Right kidney (tissue), 9 donors: ENCODE measurements at places on chromosomes 1 and 21.

- no peak for DNase-seq
These were observed 3.6 kb downstream of the STX6 start for GRCh38 chr1:181018901-181019681.

GRCh38 chr21:36068748-36069398, 951 bp upstream of the CBR1 start:
- DNase-seq = no peak

DNA sequence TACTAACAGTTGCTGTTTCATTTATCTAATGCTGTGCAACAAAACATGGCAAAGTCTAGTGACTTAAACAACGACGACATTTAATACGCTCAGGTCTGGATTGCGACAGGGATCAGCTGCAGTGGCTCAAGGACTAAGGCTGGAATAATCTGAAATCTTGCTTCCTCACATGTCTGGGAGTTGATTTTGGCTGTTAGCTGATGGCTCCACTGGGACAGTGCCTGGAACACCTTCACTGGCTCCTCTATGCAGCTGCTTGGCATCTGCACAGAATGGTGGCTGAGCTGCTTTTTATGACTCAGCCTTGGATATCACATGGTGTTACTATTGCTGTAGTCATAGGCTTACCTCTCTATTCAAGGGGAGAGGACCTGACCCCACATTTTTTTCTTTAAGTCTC, 24.0 kb upstream of the BTG3 start:
- no peak for DNase-seq

- DNase-seq = no peak
These were observed 105.5 kb upstream of the S1PR1 start for GRCh38 chr1:101131239-101131843.

DNA sequence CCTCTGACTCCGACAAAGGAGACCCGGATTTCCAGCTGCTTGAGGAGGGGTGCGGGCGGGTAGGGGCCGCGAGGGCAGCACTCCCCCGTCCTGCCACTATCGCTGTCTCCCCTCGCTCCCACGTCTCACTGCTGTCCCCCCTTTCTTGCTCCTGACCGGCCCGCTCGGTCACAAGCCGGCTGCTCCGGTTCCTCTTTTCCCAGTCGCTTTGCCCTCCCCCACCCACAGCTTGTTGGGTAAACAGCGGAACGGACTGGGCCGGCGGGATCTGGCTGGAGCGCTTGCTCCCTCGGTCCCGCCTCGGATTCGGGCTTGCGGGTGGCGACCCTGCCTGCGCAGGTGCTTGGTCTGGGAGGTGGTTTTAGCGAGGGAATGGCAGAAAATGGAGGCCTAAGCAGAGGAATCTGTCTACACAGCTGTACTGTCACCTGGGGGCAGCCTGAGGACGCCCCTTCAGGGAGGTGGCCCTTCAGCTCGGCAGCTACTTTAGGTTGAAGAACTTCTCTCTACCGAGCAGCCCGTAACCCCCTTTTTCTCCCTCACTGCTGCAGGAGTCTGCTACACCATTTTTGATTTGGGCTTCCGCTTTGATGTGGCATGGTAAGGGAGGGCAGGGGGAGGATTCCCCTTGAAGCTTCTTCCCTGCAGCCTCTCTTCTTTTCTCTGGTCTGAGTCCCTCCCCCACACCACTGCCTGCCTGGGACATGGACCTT, 645 bp downstream of the ATP6V0B start:
- no peak for DNase-seq

- no peak for DNase-seq
These were observed 117.1 kb upstream of the COL6A1 start for GRCh38 chr21:45864436-45864835.

GRCh38 chr1:154441241-154441888, 36.2 kb downstream of the IL6R start:
- no peak for DNase-seq

DNA sequence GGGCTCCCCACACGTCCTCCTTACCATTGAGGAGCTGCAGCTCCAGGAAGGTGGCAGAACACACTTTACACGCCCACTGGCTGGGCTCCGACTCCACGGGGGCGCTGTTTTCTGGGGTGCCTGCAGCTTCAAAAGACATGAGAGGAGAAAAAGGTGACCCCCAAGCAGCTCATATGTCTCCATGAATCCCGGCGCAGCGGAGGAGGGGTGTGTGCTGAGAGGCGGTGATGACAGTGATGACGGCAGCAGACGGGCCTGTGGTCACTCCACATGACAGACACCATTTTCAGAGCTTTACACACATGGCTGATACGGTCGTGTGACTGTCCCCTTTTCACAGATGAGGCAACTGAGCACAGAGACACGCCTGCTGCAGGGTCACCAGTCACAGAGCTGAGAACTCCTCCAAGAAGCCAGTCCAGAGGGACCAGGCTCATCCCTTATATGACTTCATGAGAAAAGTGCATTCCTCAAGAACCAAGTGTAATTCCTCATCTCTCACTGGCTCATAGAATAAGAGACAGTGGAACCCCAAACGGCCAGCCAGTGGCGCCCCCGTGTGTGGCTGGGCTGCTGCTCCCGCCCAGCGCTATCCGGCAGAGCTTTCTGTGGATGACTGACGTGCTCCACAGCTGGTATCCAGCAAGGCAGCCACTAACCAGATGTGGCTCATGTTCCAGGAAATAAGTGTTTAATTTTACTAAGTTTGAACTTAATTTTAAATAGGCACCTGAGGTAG, 31.9 kb downstream of the PRDM15 start:
- no peak for DNase-seq

GRCh38 chr1:112954945-112955772, 837 bp downstream of the SLC16A1 start:
- DNase-seq = no peak

DNA sequence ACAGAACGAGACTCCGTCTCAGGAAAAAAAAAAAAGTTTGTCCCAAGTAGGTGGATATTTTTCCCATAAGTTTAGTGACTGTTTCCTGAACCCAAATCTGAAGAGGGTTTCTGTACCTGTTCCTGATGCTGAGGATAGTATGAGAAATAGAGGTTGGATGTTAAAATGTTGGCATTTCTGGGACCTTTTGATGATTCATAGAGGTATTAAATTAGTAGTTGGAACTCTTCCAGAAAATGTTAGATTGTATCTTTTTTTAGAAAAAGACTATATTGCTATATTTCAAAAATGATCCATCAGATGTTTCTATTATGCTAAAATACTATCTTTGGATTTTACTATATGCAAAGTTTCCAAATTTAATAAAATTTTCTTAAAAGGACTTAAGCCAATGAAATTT, 2.9 kb upstream of the CENPL start:
- DNase-seq = no peak

DNA sequence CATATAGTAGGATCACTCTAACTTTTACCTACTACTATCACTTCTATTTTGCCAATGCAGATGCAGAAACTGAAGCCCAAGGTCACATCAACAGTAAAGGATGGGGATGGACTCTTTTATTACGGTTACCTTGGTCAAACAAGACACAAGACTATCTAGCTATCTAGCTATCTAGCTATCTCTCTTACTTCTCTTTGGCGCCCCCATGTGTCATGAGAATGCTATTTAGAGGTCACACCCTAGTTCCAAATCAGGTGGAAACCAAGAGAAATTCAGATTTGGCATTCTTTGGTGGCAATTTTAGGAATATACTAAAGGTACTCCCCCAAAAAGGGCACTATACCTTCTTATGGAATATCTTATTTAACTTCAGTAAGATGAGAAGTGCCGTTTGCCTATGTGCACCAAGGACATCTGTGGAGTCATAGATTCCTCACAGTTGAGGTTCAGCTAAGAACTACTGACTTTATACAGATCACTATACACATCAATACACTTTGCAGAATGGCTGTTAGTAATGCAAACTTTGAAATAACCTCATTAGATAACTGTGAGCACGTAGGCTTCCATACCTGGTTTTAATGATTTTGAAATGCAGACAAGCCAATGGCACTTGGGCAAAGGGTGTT, 6.7 kb downstream of the ZNF648 start:
- no peak for DNase-seq

- no peak for DNase-seq
These were observed 123.9 kb downstream of the LHX4 start for GRCh38 chr1:180353945-180354344.

DNA sequence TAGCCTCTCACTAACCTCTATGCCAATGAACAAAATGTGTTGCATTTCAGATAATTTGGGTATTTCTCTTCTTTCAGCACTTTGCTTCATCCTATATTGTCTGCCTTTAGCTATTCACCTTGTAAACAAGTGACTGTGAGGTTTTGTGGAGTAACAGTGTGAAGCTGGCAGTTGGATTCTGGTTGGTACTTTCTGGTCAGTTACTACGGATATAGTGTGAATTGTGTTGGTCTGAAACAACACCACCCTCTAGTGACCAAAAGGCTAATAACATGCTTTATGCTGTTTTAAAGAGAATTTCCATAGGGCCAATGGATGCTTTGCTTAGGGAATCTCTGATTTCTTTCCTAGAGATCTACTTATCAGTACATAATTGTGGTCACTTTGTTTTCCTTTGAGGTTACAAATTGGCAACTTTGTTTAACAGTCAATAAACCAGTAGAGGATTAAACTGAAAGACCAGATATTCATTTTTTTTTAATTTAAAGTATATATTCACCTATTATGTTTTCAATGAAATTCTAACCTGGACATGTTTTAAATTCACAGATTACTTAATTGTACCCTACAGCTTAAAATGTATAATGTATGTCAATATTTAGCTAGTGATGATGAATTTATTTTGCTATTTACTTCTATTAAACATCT, 2.5 kb upstream of the PTGER3 start:
- peak; percentile 30 for DNase-seq

- peak; percentile 66 for DNase-seq
These were observed 1.6 kb upstream of the KCND3 start for GRCh38 chr1:111990878-111991718.

DNA sequence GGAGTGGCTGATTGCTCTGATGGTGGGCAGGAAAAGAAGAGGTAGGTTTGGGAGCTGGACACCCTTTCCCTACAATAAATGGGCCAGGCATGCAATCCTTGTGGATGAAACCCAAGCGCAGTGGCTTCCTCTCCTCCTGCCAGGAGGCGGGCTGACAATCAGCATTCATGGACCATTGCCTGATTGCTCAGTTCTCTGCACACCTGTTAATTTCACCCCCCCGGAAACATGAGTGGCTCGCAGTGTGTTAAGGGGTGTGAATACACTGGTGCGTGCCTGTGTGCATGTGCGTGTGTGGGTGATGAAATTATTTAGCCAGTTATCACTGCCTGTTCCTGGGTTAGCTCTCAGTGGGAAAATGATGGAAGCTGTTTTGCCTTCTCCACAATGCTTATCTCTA, 310.7 kb downstream of the PCP4 start:
- no peak for DNase-seq

- DNase-seq = no peak
These were observed 32.3 kb downstream of the RCAN1 start for GRCh38 chr21:34582506-34583150.

DNA sequence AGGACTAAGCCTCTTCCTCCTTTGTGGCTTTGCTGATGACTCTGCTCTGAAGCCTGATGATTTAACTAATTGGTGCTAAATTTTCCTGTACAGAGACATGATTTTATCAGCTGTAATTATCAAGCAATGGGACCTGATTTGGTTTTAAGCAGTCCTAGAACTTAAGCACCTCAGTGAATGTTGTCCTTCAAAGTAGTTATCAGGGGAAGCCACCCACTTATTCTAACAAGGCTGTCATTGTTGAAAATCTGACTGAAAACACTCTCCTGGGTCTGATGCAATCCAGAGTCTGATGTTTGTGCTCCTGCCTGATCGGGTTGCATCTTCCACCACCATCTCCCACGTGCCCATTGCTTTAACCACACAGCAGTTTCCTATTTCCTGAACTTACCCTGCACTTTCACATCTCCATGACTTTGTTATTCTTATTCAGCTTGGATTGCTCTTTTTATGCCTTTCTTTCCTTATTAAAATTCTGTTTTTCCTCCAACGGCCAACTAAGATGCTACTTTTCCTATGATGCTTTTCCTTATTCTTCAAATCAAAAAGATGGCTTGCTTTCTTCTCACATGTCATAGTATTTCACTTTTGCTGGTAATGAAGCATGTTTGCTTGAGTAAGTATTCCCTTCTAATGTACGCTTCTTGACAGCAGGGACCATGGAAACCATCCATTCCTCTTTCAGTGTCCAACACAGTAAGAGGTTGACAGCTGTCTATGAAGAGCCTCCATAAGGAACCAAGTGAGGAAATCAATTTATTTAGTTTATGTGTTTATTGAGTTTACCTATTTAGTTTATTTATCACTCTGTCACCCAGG, 55.0 kb downstream of the S1PR1 start:
- no peak for DNase-seq

DNA sequence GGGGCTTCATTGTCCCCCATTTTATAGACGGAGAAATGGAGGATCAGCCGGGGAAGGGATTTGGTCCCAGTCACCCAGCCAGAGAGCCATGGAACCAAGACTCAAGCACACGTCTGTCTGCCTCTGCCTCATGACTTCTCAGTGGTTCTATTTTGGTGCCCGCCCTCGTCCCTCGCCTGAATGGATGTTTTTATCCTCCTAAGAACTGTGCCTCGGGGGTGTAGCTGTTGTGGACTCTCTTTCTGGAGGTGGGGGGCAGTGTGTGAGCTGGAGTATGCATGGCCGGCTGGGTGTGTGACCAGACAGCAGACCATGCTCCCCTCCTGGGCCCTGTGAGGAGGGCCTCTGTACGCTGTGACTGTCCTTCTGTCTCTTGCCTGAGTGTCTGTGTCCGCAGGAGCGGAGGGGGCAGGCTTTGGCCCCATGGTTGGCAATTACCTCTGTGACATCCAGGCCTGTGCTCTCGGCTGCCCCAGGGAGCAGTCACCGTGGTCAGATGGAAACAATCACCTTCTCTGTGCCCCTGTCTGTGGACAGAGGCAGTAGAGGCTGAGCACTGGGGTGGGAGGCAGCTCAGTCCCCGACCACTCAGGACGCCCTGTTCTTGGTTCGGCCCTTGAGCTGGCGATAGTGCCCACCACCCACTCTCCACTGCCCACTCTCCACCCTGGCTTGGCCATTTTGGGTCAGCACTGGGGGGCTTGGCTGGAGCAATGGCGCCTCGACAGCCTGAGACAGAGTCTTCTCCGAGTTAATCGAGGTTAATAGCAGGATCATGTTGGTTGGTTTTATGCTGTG, 20.4 kb downstream of the WNT4 start:
- no peak for DNase-seq

- DNase-seq = no peak
These were observed 646.6 kb upstream of the USP24 start for GRCh38 chr1:55861676-55862340.

- DNase-seq = no peak
These were observed 39.6 kb upstream of the GPR52 start for GRCh38 chr1:174408146-174408545.

DNA sequence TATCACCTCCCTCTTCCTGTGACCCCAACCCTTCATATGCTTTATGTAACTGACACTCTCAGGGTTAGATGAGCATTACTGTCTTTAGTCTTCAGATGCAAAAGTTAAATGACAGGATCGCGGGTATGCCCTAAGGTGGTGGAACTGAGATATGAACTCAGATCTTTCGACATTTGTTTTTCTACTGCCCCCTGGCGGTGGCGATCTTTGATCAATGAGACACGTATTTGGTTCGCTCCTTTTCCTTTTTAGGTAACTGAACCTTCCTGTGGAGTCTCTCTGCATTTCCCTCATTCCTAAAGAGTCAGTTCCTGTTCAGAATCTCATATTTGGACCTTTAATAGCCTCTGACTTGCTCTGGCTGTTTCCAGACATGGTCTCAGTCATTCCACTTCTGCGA, 47.8 kb upstream of the ZP4 start:
- DNase-seq = no peak
